ENCODE measurements at places on chromosomes 5 and 9. TPM values are rescaled to one million over a fixed set of nuclear protein-coding genes. Genes with fewer than 3 reads are reported as not detected.

DNA sequence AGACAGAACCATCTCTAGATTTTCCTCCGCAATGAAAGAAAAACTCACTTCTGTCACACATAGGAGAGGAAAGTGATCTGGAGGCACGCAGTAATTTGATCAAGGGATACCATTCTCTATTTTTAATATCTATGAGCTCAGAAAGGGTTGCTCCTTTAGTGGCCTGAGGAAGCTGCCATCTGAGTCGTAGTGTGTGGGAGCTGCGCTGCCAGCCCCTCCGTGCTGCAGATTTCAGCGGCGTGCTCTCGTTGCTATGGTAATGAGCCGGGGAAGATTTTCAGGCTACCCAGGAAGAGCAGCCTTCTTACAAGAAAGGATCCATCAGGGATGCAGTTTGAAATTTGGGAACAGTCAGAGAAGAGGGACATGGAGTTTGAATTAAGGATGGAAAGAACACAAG is 17.1 kb upstream of the GOLM1 start:
- no peak for DNase-seq

- no peak for DNase-seq
These were observed 526.0 kb downstream of the ZNF608 start for GRCh38 chr5:124220418-124220817.

DNA sequence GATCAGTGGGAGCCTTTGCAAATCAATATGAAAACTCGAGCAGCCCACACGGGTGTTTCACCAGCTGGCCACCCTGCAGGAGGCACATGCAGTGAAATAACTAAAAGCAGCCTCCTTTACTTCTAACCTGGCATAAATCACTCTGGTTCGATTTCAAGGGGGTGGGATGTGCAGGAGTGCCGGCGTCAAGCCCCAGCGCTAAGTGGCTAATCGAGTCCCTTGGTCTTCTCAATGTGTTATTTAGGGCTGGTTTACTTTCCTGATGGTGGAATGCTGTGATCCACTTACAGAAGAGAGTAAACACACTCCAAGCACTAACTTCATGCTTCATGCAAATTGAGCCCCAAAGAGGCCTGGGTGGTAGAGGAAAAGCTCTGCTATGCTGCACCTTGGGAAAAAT is 109.4 kb downstream of the TMEM174 start:
- DNase-seq = no peak

DNA sequence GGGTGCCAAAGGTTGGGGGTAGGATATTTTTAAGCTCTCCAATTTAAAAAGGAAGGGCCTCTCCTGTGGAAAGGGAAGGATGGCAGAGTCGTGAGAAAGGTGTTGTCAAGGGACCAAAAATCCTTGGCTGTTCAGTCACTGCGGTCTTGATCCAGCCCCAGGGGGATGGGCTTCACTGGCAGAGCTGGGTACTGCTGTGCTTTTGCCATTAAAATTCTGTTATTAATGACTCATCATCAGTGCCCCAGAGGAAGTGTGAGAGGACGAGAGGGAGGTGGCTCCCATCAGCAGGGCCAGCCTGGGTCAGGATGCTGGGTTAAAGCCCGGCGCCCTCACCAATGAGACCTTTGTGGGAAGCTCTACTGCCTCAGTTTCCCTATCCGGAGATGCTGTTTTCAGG is 16.7 kb downstream of the PCDH12 start:
- DNase-seq = no peak

DNA sequence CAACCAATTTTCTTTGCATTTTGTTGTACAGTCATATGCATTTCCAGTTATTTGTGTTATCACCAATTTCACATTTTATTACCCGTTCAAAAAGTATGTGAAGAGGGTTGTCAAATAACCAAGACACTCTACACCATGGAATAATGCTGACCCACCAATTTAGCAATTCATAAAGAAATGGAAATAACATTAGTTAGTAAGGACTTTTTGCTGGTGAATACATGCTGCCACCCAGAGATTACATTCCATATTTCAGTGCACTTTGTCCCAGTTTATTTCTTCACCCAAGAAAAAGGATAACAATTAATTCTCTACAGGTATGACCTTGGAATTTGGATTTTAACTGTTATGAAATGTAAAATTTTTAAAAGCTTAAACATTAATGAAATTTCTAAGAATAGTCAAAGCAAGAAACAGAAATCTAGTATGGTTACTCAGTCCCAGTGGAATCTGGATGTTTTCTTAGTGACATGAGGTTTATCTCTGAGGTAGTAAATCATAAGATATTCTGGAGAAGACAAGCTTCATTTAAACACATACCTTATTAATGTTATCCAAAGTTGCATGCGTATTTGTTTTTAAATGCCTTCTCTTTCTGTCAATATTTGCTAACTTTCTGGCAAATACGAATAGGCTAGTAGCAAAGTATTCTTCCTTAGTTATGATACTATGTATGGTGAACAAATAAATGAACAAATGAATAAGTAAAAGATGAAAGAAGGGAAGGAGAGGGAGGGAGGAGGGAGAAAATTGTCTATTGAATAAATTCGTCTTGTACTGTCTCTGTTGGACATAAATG is 100.6 kb downstream of the CETN3 start:
- no peak for DNase-seq

The TOR2A gene
- polyA plus RNA-seq = 12.3 TPM

The GABRB2 gene
- polyA plus RNA-seq = 2.0 TPM

The TIMD4 gene
- 0.41 TPM for polyA plus RNA-seq

The ORM2 gene
- not detected for polyA plus RNA-seq

Measured in right renal cortex interstitium (tissue), 3 donors.